Erythroblast (primary cell): ENCODE measurements at places on chromosomes 7 and 10.

GRCh38 chr10:12774204-12774894 lies 227.2 kb downstream of the CCDC3 start:
- no peak for DNase-seq

- DNase-seq = no peak
Observed at GRCh38 chr10:12727832-12728215, 273.7 kb downstream of the CCDC3 start.

DNA sequence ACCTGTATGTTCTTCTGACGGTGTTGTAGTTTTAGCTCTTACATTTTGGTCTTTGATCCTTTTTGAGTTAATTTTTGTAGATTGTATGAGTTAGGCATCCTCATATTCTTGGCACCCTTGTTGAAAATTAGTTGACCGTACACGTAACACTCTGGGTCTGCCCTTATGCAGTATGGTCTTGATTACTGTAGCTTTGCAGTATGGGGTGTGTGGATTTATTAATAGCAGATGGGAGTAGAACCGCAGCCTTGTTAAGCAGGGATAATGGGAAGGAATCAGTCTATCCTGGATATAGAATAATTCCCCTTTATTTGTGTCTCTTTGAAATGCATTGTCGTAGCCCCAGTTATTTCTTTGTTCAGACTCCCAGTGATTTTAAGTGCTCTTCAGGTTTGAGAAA lies 95.5 kb downstream of the UBE3C start:
- DNase-seq = no peak

DNA sequence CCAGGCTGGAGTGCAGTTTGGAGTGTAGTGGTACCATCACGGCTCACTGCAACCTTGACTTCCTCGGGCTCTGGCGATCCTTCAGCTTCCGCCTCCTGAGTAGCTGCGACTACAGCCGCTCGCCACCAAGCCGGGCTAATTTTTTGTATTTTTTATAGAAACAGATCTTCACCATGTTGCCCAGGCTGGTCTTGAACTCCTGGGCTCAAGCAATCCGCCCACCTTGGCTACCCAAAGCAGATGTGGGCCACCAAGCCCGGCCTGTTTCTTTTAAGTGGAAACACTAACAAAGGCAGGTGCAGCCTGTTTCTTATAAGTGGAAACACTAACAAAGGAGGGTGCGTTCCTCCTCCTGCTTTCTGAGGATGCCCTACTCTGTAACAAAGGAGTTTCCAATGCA lies 18.2 kb downstream of the PRF1 start:
- DNase-seq = no peak

DNA sequence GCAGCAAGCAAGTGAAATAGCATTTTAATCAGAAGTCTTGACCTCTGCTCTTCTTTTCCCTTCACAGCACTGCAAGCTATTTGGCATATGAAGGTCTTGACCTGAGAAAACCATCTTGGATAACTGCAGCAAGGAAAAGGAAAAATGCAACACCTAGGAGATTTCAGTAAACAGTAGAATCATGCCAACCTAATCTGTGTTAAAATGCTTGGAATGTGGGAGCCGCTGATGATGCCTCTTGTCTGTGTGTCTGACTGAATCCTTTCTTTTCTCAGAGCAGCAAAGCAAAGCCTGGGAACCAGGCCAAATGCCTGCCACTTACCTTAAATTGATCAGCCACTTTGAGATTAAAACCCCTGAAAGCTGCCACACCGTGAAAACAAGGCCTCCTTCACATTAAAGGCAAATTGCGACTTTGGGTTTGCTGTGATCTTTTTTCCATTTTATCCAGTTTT lies 80.4 kb upstream of the CDK6 start:
- DNase-seq = no peak

GRCh38 chr10:108556186-108556585 lies 1367.1 kb downstream of the XPNPEP1 start:
- no peak for DNase-seq

DNA sequence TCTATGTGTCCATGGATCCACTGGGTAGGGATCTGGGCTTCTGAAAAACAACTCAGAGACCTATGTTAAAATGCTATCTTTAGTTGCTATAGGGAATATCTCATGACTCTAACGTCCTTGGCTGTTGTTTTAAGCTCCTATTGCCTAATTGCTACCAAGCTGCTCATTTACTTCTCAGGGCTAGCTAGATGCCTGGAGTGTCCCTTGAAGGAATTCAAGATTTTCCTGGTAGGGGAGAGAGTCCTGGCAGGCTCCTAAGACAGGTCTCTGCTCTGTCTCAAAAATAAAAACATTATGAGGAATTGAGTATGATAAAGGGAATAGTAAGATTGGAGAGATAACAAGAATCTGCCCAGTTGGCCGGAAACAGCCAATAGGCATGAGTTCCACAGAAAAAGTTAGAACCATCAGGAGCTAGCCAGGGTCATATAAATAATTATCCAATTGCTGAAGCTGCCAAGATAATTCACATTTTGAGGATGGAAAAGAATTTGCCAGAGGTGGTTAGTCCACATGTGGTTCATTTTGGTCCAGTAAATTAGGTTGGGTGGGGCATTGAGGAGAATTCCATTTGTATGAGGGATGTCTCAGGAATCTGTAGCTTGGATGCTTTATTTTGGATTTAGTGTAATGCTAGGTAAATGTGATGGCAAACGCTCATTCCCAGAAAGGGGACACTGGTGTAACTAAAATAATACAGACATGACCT lies 362.7 kb upstream of the VSTM2A start:
- no peak for DNase-seq

- DNase-seq = peak; percentile 7
Observed at GRCh38 chr7:47179812-47180515, 401.9 kb downstream of the TNS3 start.

GRCh38 chr10:60237977-60238758 lies 151.5 kb downstream of the ANK3 start:
- DNase-seq = no peak

DNA sequence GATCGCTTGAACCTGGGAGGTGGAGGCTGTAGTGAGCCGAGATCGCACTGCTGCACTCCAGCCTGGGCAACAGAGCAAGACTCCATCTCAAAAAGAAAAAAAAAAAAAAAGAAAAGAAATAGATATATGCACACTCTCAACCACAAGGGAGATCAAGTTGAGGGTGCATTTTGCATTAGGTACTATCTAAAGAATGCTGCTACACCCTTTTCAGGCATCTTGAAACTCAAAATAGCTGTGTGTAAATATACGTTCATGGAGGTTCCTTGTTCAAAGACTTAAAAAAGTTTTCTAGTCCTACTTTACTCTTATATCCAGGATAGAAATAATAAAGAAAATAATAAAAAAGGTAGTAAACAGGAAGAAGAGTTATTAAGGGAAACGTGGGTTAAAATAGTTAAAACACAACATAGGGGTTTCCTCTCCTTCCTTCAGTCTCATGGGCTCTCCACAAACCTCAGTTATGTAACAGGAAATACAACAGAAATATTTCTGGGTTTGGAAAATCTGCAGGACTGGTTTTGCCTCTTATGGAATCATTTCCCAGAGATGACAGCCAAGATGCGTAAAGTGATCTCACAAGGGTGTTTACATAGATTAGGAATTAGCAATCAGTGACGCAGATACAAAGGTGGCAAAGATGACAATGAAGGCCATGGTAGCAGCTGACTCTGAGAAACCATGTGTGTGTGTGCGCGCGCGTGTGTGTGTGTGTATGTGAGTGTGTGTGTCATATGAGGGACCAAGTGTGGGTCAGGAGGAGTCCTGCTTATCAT lies 15.1 kb downstream of the STEAP4 start:
- no peak for DNase-seq

DNA sequence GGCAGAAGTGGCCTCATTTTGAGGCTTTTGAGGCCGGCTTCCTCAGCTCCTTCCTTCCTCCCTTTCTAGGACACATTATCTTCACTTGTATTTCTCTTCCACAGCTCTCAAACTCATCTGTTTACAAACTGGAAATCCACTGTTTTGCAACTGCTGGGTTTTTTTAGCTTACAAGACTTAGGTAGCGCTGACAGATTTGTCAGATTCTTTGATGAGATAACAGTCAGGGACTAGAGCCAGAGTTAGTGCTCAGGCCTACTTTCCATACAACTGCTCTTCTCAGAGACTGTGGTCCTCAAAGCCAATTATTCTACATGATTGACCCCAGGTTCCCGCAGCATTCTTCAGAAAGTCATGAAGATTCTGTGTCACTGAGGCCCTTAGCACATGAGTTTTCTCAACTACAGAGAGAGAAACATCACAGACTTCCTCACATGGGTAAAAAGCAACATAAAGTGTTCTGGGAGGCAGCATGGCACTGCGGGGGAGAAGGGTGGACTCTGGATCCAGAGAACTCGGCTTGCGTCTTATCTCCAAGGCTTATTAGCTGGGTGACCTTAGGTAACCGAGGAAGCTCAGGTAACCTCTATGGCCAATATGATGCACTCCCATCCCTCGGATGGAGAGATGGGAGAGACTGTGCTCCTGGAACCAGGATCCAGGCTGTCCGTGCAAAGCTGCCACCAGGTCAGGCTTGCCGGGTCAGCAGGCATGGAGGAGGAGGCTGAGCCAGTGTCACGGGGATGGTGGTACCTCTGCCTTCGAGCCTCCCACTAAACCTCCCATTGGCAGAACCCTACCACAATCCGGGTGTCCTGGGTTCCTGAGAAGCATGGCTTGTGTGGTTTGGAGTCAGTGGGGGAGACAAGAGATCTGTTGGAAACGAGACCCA lies 10.5 kb downstream of the DDC start:
- no peak for DNase-seq

DNA sequence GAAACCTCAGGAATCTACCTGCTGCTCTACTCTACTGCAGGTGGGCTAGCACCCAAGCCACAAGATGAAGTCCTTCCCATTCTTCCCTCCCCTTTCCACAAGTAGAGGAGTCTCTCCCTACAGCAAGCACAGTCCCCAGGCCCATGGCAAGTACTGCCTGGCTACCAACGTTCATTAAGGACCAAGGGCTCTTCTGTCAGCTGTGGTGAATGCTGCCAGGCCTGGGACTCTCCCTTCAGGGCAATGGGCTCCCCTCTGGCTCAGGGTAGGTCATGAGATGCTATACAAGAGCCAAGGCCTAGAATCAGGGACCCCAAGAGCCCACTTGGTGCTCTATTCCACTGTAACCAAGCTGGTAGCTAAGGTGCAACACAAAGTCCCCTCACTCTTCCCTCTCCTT lies 39.8 kb downstream of the SNX13 start:
- no peak for DNase-seq

DNA sequence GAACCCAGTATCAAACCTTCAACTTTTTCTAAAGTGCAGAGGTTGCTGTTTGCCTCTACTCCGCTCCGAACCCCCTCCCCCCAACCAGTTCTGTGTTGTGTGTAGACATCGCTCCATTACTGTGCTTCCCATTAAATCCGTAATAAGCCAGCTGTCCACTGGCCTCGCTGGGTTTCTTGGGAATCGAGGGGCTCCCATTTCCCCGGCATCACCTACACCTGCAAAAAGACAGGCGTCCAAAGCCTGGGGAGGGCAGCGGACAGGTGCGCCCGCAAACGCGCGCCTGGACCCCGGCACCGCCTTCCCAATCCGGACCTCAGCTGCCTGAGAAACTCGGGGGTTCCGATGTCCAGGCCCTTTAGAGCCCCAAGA lies 631 bp downstream of the RTKN2 start:
- DNase-seq = no peak

DNA sequence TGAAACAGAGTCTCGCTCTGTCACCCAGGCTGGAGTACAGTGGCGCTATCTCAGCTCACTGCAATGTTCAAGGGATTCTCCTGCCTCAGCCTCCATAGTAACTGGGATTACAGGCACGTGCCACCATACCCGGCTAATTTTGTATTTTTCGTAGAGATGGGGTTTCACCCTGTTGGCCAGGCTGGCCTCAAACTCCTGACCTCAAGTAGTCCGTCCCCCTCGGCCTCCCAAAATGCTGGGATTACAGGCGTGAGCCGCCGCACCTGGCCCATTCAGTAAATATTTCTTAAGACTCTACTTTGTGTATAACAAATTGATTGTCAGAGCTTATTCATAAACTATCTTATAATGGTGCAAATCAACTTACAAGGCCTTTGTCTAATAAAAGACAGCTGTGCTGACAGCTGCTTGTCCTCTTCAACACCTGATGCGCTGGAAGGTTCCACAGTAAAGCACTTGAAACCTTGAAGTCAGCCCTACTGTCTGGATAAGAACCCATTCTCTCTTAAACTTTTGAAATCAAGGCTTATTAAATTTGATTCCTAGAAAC lies 14.7 kb downstream of the ECHDC3 start:
- no peak for DNase-seq

DNA sequence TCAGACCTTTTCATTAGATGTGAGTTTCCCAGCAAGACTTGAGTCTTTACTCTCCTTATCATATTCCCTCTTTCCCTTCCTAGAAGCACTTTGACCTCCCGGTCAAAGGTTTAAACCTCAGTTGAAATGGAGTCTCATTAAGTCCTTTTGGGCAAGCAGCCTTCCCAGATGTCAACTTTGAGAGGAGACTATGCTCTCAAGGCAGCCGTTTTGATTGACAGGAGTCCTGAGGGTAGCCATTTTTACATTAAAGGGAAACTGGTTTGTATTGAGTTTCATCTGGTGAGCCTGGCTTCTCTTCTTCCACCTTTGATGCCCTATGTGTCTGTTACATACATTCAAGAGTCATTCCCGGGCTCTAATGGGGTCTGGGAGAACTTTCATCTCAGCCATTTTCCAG lies 685.1 kb downstream of the LRMDA start:
- no peak for DNase-seq

DNA sequence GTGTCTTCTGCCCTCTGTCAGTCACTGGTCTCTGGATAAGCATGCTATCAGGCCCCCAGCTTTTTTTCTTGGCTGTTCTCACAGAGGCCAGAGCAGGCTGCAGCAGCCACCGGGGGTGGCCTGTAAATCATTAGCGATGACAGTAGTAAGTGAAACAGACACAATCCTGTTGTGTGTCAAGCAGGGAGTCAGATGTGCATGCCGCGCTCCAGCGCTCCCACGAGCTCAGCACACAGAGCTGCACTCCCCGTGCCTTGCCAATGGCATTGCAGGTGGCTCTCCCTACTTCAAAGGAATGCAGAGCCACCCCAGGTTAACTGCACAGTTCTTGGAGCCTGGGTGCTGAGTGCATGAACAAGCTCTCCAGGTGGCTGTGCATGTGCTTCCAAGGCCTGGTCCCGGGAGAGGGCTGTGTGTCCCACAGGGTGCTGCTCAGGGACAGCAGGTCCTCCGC lies 226.1 kb downstream of the GLRX3 start:
- DNase-seq = no peak

DNA sequence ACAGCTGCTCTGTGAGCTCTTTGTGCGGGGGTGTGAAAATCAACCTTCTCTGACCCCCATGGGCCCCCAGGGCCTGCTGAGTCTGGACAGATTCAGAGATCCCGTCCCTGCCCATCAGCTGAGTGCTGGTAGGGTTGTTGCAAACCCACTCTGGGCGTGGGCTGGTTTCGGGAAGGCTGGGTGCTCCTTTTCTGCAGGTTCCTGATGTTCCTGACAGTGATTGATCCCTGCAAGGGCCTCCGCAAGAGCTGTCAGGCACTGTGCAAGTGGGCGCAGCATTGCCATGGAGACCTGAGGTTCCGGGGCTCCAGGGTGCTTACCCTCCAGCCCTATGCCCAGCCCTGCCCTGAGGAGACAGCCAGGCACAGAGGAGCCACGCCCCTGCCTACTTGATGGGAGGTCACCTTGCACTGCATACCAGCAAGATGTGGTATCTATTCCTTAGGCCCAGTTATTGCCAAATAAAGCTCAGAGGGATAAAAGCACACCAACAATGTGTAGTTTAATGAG lies 44.3 kb upstream of the INPP5A start:
- DNase-seq = no peak

GRCh38 chr7:155702616-155703015 lies 58.2 kb downstream of the RBM33 start:
- DNase-seq = no peak

GRCh38 chr10:103605359-103606096 lies 112.0 kb downstream of the NEURL1 start:
- DNase-seq = peak; percentile 66
